ENCODE measurements at places on chromosomes 4 and X.

DNA sequence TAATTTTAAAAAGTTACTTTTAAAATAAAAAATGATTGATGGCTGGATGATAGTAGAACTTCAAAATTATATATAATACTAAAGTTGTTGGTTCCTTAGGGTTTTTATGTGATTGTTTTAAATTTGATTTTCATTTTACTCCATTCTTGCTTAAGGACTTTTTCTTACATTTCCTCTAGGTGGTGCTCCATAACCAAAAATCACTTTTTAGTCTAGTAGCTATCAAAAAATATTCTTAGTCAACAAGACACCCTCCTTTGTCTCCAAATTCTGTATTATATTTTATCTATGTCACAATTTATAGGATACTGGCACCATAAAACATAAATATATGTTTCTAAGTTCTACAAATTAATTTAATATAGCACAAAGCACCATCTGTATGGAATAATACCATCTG is 67.2 kb upstream of the BRWD3 start:
- peak; percentile 36 for DNase-seq

DNA sequence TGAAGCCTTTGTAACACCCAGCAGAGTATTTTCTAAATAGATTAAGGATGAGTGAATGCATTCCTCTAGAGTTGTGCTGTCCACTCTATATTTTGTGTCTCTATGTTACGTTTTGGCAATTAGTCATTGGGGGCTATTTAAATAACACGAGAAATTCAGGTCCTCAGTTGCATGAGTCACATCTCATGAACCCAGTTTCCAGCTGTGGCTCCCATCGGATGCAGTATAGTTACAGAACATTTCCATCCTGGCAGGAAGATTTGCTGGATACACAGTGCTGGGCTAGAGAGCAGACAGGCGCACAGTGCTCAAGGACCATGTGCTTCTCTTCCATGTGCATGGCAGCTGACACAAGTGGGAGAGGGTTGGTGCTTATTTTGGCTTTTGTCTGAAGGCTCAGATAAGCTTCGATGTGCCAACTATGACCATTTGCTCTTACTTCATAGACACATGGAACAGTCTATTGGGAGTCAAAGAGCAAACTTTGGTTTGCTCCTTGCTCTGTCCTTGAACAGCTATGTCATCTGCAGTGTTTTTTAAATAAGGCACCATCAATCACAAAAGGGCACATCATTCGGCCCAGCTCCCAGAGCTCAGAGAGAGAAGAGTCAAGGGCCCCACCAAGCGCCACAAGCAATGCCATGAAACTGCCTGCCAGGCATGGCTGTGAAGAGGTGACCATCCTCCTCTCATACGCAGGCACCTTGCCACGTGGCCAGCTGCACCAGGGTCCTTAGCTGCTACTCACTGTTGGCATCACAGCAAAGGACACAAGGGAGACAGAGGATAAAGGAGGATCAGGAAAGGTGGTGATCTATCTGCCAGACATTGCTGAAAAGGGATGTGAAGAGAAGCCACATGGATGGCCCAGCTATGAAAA is 8.1 kb upstream of the STS start:
- DNase-seq: peak; percentile 92

DNA sequence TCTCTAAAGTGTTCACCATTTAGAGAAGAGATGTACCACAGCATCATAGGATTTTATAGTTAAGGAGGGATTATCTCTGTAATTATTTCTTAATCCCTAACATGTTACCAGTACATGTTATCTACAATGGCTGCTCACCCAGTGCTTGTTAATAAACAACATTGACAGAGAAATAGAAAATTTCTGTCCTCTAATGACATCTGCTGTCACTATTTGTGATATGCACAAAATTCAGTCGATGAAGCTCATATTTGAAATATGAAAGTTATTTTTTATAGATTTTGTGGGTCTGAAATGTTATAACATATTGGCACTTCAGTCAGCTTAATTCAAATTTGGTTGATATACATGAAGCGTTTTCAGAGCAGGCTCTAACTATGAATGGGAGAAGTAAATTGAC is 48.8 kb upstream of the GRXCR1 start:
- DNase-seq: no peak

- DNase-seq: no peak
Measured at GRCh38 chr4:184643731-184644130, 5.5 kb downstream of the CASP3 start.

DNA sequence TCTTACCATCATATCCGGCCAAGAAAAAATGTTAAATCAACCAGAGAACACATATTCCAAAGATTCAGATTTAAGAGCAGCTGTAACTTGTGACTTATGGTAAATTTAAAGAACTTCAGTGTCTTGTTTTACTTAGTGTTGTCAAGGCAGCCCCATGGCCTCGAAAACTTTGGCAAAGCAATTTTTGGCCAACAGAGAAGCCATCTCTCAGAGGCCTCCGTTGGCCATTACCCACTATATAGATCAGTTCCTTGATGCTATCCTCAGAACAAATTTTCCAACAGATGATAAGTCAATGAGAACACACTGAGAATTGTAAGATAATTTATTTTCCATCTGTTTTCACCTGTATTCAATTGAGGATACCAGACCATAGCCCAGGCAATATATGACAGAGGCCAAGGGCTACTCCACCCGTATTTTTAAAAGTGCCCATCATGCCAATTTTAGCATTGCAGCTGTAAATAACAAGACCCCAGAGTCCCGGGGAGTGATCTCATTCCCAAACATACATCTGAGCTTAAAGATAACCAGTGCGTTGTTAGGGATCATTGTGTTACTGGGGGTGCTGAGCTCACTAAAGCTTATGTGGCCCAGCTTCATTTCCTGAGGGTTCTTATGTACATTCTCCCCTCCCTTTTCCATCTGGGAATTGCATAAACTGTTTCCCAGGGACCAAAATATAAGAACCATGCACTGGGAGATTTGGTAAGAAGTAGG is 50.0 kb upstream of the PDHA1 start:
- DNase-seq: no peak

GRCh38 chr4:142656178-142656577 is 189.9 kb downstream of the INPP4B start:
- DNase-seq: peak; percentile 13

- DNase-seq: peak; percentile 37
Measured at GRCh38 chr4:55367084-55367722, 21.2 kb downstream of the SRD5A3 start.

DNA sequence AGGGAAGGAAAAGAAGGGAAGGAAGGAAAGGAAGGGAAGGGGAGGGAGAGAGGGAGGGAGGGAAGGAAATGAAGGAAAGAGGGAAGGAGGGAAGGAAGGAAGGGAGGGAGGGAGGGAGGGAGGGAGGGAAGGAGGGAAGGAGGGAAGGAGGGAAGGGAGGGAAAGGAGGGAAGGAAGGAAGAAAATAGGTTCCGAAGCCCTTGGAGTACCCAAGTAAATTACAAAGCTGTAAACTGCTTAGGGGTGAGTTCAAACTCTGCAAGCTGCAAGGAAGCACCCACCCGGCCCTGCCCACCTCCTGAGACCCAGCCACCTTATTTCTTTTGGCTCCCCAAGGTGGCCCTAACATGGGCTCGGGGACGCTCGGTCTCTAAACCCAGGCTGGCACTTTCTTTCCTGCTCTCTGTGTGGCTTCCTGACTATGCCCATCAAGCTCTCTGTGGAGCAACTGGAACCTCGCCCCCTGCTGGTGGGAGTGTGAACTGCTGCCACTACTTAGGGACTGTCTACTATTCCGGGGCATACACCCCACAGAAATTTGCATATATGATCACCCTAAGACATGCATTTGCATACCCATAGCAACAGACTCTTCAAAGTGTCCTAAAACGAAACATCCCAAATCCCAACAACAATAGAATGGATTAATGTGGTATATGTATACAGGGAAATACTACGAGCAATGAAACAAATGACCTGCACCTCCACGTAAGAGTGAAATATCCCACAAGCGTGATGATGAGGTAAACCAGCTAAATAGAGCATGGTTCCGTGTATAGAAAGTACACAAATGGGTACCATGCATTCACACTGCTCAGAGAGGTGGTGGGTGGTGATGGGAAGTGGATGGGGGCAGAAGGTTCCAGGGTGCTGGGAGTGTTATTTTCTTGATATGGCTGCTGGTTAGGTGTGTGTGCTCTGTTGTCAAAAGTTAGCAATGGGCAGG is 151.7 kb upstream of the TBL1X start:
- no peak for DNase-seq
